ENCODE measurements at places on chromosomes 13 and 19.
A peak's percentile ranks its signal among the peaks of the same experiment; 100 is the strongest.

DNA sequence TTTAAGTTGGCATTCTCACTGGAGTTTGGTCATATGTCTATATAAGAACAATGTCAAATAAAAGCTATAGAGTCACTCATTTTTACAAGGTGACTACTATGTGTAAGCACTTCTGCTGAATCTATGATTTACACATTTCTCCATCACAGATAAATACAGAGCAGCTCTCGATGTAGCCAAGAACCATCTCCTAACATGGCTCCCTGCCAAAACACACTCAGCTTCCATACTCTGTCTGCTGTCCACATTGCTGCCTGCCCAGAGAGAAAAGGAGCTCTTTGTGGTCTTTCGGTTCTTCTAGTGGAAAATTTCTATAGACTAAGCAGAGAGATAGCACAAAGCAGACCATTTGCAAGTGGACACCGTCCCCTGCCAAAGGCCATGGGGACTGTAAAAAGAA is 190.9 kb upstream of the KLF12 start:
- DNase-seq = peak; percentile 80

- peak; percentile 77 for DNase-seq
These were observed 15.9 kb downstream of the OPA3 start for GRCh38 chr19:45568732-45569131.

DNA sequence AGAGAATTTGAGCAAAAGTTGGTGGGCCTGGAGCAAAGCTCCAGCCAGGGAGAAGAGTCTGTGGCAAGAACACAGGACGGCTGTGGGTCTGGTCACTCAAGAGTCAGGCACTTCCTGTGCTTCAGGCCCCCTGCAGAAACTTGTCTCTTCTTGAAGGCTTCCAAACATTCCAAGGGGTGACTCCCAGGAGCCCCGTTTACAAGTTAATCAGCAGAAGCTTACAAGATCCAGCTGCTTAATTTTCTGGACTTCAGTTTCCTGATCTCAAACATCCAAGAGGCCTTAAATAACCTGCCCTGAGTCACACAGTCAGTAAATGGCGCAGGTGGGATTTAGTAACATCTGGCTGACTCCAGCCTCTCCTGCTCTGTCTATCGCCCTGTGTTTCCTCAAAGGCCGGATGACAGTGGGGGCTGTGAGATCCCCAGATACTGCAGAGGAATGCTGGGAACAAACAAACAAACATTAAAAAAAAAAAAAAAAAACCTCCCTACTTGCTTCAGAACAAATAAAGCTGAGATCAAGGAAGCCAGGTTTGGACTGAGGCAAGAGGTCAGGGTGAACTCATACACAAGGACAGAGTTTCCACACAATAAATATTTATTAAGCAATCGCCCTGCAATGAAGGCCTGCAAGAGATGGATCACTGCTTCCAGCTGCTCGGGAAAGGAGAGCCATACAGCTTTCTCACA is 175.4 kb upstream of the RFC3 start:
- DNase-seq = peak; percentile 40

DNA sequence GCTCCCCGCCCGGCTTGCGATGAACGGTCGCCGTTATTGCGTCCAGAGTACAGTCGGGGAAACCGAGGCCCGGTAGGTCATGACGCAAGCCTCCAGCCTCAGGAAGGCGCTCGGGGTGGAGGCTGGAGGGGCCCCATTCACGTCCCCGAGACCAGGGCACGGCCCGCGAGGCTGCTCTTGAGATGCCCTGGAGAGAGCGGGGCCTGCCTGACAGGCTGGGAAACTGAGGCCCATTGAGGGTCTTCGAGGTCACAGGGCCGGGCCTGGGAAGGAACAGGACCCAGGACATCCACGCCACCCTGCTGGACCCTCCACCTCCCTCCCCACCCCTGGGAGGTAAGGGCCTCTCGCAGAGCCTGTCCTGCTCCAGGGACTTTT is 367 bp downstream of the NDUFS7 start:
- DNase-seq = no peak

DNA sequence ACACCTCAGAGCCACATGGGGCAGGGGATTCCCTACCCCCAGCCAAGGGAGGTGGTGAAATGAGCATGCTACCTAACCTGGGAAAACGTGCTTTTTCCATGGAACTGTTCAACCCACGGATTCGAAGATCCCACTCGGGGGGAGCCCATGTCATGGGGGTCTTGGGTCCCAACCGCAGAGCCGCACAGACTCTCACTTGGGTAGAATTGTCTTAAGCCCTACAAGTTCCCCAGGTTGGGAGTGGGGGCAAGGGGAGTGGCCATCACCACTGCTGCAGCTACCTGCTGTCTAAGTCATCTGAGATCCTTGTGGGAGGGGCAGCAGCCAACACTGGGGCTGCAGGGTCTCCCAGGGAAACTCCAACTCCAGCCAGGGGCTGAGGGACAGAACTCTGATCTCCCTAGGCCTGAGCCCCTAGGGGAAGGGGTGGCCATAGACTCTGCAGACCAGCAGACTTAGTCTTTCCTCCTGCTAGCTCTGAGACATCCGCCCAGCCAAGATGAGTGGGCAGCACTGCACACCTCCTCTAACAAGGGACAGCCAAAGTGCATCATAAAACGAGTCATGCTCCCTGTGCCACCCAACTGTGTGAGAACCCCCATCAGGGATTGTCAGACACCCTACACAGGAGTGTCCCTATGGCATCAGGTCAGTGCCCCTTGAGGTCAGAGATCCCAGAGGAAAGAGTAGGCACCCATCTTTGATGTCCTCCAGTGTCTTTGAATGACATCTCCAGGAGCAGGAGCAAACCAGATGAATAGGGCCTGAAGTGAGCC is 610.4 kb upstream of the SLITRK6 start:
- DNase-seq = no peak

DNA sequence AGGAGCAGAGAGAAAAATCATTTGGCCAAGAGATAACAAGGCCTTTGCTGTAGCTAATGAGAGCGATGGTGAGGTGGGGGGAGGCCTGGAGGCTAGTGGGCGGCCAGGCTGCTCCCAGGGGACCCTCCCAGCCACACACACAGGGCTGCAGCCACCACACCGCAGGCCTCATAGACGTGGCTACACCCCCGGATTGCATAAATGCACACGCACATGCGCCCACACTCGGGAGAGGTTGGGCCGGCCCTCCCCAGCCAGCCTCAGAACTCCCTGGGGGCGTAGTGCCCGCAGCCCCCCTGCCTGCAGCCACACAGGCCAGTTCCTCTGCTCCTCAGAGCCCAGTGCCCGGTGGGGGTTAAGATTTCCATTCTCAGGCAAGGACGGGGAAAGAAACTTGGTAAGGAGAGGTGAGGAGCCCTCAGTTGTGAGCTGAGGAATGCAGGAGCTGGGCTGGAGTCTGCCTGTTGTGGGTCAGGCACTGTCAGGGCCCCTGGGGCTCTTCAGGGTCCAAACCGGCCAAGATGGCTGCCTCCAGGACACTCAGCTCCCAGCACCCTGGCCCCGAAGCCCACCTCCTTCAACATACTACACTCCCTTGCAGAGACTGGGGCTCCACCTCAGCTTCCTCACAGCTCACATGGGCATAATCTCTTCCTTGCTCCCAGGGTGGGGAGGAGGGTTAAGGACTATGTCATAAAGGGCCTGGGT is 8.0 kb downstream of the PTH2 start:
- no peak for DNase-seq

DNA sequence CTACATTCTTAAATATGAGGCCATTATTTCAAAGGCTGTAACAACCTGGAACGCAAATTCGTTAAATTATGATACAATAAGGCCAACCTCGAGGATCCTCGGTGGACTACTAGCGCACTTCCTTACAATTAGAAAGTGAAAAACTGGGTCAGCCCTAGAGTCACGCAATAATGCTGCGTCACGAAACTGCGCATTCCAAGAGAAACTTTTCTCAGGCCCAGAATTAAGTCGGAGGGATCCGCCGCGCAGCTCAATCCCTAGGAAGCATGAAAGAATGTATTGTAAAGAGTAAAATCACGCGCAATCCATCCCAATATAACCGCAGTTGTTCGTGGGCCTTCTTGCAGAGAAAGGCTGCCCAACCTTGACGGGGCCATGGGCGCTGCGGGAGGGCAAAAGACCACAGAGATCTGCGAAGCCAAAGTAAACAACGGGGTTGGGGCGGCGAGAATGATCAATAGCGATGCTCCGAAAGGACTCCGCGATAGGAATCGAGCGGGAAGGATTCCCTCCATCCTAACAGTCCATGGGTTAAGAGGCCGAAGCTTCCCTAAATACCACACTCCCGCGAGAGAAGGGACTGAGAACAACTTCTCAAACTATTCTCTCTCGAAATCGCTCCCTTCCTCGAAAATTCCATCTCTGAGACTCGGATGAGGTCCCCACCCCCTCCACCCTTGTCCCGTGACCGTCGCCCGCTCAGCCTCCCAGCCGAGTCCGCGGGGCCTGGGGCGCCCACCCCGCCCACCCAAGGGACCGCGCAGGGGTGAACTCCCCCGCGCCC is 564 bp downstream of the SPART start:
- DNase-seq = peak; percentile 88

DNA sequence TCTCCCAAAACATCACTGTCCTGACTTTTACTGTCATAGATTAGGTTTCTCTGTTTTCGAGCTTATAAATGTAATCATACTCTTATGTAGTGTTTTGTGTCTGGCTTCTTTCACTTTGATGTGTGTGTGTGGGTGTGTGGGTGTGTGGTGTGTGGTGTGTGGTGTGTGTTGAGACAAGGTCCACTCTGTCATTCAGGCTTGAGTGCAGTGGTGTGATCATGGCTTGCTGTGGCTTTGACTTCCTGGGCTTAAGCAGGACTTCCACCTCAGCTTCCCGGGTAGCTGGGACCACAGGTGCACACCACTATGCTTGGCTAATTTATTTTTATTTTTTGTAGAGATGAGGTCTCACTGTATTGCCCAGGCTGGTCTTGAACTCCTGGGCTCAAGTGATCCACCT is 59.6 kb downstream of the PDS5B start:
- DNase-seq = no peak

DNA sequence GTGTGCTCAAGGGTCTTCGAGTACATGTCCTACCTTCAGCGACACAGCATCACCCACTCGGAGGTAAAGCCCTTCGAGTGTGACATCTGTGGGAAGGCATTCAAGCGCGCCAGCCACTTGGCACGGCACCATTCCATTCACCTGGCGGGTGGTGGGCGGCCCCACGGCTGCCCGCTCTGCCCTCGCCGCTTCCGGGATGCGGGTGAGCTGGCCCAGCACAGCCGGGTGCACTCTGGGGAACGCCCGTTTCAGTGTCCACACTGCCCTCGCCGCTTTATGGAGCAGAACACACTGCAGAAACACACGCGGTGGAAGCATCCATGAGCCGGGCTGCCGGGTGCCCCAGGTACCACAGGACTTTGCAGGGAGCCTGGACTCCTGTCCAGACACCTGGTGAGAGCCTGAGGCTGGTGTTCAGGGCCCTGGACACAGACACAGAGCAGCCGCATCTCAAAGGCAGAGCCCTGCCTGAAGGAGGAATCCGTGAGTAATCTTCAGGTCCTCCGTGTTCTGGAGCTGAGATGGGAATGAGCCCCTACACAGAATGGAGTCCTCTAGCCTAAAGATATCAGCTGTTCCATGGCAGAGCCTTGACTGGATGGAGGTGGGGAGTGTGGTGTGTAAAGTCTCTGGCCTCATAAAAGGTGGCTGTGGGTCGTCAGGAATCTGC is 1.5 kb downstream of the ZNF581 start:
- no peak for DNase-seq

- DNase-seq = no peak
These were observed 135.1 kb downstream of the IRS2 start for GRCh38 chr13:109651311-109651710.

DNA sequence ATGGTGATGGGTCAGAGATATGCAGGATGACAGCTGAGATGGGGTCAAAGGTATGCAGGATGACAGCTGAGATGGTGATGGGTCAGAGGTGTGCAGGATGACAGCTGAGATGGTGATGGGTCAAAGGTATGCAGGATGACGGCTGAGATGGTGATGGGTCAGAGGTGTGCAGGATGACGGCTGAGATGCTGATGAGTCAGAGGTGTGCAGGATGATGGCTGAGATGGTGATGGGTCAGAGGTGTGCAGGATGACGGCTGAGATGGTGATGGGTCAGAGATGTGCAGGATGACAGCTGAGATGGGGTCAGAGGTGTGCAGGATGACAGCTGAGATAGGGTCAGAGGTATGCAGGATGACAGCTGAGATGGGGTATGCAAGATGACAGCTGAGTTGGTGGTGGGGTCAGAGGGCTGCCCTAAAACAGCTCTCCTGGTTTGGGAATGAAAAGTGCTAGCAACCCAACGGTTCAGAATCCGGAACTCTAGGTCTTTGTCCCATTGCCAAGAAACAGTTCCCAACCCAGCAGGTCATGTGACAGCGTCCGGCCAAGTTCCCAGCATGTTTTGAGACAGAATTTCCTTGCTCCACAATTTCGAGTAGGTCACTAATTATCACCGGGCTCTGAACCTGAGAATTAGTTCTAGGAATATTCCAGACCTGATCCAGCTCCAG is 3.2 kb downstream of the SELENOW start:
- DNase-seq = no peak

DNA sequence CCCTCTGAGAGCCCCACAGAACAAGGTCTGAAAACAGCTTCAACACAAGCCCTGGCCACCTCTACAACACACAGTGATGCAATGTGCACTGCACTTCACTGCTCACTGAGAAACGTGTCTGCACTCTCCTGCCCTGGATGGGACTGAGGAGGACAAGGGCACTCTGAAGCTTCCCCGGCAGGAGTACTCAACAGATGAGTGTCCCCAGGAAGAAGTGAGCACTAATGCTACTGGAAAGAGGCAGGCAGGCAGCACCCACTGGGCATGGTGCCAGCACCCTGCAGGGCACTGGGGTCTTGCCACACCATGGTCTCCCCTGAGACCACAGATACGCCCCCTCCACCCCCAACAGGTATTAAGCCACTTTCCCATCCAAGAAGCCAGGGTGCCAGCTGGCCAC is 17.7 kb upstream of the SLC35E1 start:
- DNase-seq = no peak

DNA sequence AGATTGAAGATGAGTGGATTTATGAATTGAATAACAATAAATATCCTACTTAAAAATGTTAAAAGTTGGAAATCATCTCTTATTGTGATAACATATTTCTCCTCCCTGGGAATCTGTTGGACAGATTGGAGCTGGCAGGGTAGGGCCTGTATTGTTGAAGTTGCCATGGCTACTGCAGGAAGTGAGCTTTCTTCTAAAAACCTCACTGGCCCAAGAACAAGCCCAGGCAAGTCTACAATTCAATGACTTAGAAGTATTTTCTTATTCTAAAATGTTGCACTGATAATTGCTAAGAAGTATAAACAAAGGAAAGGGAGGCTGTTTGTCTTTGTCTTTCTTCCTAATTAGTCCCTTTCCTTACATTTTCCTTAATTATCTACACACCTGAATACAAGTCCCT is 112.1 kb downstream of the DLEU7 start:
- DNase-seq = peak; percentile 56

- peak; percentile 48 for DNase-seq
These were observed 24.2 kb downstream of the RANBP3 start for GRCh38 chr19:5953680-5954213.

DNA sequence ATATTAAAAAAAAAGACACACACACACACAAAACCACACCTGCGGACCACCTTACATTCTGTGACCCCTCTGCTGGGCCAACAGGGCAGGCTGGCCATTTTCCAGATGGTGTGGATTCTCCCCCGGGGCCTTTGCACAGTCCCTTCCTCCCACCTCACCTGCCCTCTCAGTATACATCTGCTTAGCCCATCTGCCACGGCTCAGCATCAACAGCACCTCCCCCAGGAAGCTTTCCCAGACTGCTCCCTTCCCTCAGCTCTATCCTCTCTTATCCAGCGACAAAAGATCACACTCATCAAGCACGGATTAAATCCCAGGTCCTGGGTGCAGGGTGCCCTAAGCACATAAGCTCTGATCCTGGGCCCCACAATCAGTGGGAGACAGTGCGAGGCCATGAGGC is 4.5 kb downstream of the ZNF787 start:
- DNase-seq = no peak

GRCh38 chr13:29294821-29295220 is 300.7 kb downstream of the SLC7A1 start:
- peak; percentile 8 for DNase-seq
